ENCODE measurements at places on chromosomes 7 and 10.

GRCh38 chr10:50396491-50397311, 145.4 kb upstream of the ASAH2 start:
- DNase-seq = no peak

GRCh38 chr7:81851413-81851812, 81.6 kb upstream of the HGF start:
- DNase-seq = no peak

- no peak for DNase-seq
These were observed 88.8 kb downstream of the OAT start for GRCh38 chr10:124329941-124330340.

DNA sequence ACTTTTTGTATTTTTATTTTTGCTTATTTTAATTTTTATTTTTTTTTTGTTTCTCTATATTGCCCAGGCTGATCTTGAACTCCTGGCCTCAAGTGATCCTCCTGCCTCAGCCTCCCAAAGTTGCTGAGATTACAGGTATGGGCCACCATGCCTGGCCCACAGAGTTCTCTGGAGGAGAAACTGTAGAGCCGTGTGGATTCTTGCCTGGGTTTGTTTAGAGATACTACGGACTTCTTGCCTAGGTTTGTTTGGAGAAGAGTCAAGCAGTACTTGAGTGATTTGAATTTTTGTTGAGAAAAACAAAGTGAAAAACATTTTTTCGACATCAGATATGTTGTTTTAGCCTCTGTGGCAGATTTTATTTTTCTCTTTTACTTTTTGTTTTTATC, 99.0 kb downstream of the CAMK1D start:
- DNase-seq = no peak

DNA sequence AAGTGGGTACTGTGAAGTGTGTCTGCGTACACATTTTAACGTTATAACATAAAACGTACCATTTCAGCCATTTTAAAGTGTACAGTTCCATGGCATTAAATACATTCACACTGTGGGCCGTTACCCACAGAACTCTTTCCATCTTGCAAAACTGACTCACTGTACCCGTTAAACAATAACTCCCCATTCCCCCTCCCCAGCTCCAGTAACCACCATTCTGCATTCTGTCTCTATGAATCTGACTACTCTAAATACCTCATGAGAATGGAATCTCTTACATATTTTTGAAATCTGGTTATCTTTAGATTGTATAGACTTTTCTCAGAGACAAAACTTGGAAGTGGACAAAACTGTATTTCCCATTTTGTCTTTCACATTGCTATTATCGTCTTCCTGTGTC, 9.3 kb downstream of the ARL3 start:
- no peak for DNase-seq
